ENCODE measurements at places on chromosomes 6 and 20.

DNA sequence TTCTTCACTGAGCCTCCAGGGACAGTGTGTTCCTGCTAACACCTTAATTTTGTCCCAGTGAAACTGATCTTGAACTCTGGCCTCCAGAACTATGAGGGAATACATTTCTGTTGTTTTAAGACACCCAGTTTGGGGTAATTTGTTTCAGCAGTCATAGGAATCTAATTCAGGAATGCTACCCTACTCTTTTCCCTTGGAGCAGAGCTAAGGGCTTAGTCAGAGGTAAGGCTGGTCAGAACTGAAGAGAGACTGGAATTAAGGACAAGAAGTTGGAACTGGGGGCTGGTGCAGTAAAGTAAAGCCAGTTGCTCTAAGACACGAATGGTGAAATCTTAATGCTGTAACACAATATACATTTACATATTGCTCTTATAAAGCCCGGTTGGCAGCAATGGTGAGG lies 809.7 kb downstream of the MAFB start:
- no peak for DNase-seq

DNA sequence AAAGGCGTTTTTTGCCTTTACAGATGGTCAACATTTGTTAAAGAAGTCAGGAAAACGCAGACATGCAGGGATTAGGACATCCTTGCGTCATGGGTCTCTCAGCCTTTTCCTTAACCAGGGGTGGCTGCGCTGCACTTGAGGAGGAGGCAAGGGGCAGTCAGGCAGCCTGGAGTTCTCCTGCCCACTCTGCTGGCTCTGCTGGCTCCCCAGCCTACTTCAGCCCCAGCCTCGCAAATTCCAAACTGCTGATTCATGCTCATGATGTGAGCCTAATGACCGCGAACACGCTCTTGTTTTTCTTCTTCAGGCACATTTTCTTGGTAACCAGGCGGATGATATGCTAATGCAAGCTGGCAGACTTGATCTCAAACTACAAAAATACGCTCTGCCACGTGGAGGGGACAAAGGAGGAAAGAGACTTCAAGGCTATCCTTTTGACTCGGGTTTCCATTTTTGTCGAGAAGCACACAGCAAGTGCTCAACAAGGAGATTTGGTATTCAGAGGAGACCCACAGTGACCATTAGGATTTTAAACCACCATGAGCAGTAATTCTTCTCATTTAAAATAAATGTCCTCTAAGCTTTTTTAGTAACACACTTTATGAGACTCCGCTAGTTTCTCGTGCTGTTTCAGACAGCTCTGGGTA lies 290.3 kb upstream of the STXBP5 start:
- DNase-seq, result no peak

DNA sequence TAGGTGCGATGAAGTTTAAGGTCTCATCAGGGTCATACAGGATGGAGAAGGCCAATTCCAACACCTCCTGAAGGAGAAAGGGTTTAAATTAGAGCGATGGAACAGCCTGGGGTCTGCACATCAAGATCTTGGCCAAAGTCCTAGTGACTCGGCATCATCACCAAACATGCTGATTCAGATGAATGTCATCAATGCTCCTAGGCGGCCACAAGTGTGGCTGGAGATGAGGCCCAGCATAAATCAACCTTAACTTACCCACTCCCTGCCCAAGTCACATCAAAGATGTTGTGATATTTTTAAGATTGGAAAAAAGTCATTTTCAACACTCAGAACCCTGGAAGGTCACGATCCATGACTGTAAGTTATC lies 37.5 kb downstream of the ELMO2 start:
- no peak for DNase-seq

DNA sequence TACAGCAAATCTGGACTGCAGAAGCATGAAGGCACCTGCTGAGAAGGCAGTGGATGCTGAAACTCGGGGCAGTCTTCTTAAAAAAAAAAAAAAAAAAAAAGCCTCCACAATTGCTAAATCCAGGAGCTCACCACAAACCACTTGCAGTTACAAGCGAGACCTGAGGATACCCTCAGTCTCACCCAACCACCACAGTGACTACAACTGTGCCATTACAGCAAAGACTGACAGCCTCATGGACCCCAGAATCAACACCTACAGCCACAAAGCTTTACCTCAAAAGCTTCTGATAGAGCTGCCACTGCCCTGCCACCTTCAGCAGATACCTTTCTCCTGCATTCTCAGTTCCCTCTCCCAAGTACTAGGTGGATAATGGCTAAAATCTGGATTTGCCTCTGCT lies 9.0 kb downstream of the COL21A1 start:
- DNase-seq, result no peak

DNA sequence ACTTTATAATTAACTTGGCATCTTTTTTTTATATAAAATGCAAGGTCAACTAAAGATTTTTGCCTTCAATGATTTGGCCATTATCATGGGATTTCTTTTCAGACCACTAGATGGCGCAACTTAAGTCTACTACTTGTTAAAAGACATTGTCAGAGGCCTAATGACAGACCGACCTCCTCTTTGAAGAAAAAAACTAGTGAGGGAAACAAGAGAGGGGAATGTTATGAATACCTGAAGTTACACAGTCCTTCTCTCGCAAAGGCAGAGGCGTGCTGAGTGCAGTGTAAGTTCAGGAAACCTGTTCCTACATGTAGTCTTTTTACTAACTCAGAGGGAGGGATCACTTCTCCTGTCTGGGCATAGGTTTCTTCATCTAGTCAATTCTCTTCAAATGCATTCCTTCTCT lies 9.3 kb downstream of the TRAPPC3L start:
- no peak for DNase-seq

DNA sequence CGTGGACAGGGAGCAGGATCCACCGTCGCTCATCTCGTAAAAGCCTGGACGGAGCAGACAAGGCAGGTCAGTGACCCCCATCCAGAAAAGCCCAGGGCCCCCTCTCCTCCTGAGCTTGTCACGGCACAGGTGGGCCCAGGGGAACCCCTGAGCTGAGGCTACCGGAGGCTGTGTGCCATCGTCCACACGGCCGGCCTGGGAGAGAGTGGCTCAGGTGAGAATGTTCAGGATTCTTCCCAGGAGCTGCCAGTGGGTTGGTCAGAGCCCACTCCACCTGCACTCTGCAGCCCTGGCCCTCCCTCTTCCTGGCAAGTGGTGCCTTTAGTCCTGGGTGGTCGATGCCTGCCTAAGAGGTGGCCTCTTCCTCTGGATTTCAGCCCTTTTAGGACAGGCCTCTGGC lies 9.2 kb downstream of the DACT2 start:
- no peak for DNase-seq

GRCh38 chr6:135209803-135210202 lies 28.7 kb downstream of the MYB start:
- no peak for DNase-seq

GRCh38 chr6:79239536-79240168 lies 5.2 kb upstream of the HMGN3 start:
- DNase-seq, result no peak

DNA sequence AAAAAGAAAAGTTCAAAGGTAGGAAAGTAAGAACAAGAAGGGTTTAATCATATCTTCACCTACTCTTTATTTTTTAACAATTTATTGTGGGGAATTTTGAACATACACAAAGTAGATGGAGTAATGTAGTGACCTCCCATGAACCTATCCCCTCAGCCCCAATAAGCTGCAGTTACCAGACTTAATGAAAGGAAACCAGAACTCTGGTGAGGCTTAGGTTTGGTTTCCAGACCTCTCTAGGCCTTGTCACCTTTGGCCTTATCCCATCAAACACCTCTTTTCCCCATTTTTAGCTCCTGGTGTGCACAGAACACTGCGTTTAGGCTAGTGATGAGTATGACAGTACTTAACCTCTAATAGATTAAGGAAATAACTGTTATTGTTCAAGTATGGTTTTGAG lies 42.0 kb downstream of the CBFA2T2 start:
- DNase-seq, result no peak

GRCh38 chr6:77822265-77822664 lies 169.4 kb downstream of the MEI4 start:
- no peak for DNase-seq

- DNase-seq, result no peak
These were observed 43.0 kb downstream of the TAF4 start for GRCh38 chr20:62022575-62023139.

GRCh38 chr6:17381424-17382147 lies 11.8 kb upstream of the CAP2 start:
- no peak for DNase-seq

DNA sequence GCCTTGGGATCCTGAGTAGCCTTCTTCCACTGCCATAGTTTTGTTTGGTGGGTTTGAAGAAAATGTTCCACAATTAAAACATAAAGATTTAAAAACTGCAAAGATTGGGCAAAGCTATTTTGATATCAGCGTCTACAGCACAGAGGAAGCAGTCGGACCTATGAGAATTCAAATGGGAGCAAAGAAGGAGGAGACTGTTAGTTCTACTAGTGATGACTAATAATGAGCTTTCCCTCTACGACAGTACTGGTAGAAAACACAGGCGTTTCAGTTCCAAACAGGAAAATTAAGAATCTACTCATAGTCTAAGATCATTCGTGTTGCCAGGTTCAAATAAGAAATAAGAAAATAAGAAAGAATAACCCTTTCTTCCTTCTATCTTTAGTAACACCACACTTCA lies 121.2 kb downstream of the INSM1 start:
- DNase-seq, result no peak

DNA sequence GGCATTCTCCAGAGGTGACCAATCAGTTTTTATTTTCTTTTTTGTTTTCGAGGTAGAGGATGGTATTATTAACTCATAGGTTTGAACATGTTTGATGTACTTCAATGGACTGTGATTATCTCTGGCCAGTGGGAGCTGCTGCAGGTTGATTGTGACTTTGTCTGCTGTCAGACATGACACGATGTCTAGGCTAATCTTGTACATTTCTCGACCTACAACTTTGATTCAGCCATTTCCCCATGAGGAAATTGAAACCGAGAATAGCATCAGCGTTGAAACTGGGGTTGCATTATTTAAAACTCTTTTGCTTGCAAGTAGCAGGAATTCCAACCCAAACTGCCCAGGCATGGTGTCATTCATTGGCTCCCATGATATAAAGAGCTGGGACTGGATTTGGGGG lies 218.9 kb downstream of the CDH26 start:
- DNase-seq, result no peak

Data from stimulated activated CD4-positive, alpha-beta T cell treated with anti-CD3 and anti-CD28 coated beads, TNF-alpha, amount 100 ng/mL, for 24 hours (primary cell).